ENCODE measurements at places on chromosomes 12 and 14.

DNA sequence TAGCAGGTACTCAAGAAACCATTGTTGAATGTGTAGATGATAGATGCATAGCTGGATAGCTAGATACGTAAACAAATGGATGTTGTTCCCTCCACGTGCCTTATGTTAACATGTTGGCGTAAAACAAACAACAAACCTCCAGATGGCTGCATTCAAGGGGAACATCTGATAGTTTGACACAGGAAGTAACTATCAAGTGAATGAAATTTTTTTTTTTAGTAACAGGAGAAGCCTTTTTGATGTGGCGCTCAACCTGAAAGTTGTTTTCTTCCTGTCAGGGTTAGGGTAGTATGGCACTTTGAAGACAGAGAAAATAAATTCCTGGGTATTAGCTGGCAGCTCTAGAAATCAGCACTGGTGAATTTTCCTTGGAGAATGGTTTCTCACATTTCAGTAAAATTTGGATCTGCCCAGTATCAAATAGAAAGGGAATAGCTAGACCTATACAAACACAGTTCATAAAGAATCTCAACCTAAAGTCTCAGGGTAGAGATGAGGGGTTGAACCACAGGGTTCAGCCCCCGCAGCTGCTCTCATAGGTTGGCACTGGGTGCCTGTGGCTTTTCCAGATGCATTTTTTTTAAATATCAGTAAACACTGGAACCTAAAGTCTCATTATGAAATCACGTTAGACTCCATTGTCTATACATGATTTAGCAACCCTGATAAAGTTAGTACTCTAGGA lies 18.8 kb upstream of the RAP1B start:
- peak; percentile 23 for DNase-seq

DNA sequence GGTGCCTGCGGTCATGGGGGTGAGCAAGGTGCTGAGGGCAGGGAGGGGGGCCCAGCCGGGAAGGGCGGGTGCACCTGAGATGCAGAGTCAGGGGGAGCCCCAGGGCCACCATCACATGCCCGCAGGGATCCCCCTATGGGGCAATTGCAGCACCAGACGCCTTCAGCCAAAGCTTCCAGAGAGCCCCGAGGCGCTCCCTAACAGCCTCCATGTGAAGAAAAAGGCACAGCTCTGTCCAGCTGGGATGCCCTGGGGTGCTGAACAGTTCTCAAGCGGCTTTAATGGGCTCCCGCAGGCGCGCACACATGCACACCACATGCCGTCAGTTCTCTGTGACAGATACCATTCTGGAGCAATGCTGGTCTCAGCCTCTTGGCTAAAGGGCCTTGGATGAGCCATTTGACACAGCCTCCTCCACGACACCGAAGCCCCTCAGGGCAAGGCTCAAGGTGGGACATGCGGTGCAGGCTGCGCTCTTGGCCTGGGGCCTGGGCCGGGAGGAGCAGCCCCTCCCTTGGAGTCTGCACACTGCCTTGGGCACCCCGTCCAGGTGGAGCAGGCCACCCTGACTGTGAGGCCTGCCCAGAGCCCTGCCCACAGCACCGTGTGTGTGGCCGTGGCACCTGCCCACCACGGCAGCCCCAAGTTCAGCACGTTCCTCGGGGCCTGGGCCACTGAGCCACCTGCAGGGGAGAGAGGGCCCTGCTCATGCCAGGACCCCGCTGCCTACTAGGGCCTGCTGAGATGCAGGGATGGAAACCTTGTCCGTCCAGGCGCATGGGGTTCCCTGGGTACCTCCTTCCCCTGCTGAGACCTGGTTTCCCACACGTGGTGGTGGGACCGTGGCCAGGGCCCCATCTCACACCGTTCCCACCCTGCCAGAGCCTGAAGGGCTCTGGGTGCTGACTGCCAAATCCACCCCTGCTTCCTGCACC lies 7.7 kb downstream of the XRCC3 start:
- no peak for DNase-seq

DNA sequence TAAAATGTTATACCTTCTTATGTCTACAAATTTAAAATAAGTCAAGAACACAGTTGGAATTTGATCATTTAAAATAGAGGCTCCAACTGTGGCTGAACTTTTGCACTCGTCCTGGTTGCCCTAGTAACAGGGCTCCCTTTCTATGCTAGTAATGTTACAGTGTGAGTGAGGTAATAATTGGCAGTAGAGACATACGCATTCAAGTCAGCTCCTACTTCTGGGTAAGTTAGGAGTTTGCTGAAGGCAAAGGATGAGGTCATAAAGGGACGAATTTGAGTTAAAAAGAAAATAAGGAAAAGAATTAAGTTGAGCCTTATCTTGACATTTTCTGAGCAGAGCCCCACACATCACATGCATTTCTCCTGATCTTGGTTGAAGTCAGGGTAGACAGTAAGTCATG lies 129.1 kb downstream of the TMEM117 start:
- DNase-seq: no peak

GRCh38 chr12:109098651-109099050 lies 1.3 kb downstream of the UNG start:
- DNase-seq: no peak

Data from effector memory CD8-positive, alpha-beta T cell (primary cell).